ENCODE measurements at places on chromosomes 12 and 14.

GRCh38 chr14:50970886-50971781, 26.9 kb upstream of the PYGL start:
- no peak for DNase-seq

GRCh38 chr14:104657563-104658324, 31.7 kb upstream of the INF2 start:
- no peak for DNase-seq

DNA sequence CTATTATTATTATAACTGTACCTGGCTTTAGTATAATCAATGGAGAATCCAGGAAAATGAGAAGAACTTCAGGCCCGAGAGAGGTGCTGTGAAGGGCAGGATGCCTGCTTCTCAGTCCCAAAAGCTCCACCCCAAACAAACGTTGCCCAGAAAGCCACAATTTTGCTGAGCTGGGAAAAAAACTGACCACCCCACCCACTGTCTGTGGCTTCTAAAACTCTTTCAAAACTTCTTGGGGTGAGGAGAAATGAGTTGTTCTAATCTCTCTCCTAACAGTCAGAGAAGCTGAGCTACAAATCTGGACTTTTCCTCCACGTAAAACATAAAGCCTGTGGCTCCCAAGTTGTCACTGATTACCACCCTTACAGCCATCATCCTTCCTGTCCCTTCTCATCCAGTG, 13.4 kb downstream of the VDR start:
- no peak for DNase-seq

GRCh38 chr14:100155756-100156616, 3.5 kb downstream of the DEGS2 start:
- no peak for DNase-seq

GRCh38 chr14:39322807-39323206, 89.1 kb downstream of the MIA2 start:
- no peak for DNase-seq

- no peak for DNase-seq
Measured at GRCh38 chr14:68741839-68742470, 50.9 kb downstream of the ZFP36L1 start.

DNA sequence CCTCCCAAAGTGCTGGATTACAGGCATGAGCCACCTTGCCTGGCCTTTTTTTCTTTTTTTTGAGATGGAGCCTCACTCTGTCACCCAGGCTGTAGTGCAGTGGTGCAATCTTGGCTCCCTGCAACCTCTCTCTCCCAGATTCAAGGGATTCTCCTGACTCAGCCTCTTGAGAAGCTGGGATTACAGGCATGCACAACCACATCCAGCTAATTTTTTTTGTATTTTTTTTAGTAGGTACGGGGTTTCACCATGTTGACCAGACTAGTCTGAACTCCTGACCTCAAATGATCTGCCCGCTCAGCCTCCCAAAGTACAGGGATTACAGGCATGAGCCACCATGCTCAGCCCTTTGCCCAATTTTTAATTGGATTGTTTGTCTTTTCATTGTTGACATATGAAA, 58.0 kb downstream of the SINHCAF start:
- DNase-seq = no peak

GRCh38 chr12:41466802-41467201, 278.7 kb downstream of the PDZRN4 start:
- DNase-seq = no peak

GRCh38 chr12:63917864-63918799, 73.6 kb downstream of the SRGAP1 start:
- DNase-seq = no peak

GRCh38 chr12:17976202-17976601, 113.8 kb downstream of the RERGL start:
- no peak for DNase-seq

DNA sequence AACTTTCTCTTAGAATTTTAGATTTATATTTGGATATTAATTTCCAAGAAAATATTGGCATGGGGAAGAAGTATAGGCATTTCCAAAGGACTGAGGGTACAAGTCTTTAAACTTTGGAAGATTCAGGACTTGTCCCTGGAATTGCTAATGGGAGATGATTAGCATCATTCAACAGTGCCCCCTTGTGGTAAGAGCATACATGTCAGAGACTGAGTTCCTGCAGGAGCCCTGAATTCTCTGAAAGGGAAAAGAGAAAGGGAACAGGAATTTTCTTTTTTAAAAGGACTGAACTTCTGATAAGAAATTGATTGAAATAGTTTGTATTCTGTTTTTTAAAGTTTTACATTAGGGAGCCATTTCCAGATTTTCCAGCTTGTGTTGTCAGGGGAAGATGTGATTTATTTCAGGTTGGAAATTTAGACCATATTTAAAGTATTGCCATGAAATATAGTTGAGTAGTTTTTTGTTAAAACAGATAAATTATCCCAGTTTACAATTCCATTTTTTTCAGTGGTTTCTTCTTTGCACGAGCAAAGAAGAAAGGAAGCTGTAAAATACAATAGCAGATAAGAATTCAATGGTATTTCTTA, 44.0 kb upstream of the REP15 start:
- DNase-seq = no peak

DNA sequence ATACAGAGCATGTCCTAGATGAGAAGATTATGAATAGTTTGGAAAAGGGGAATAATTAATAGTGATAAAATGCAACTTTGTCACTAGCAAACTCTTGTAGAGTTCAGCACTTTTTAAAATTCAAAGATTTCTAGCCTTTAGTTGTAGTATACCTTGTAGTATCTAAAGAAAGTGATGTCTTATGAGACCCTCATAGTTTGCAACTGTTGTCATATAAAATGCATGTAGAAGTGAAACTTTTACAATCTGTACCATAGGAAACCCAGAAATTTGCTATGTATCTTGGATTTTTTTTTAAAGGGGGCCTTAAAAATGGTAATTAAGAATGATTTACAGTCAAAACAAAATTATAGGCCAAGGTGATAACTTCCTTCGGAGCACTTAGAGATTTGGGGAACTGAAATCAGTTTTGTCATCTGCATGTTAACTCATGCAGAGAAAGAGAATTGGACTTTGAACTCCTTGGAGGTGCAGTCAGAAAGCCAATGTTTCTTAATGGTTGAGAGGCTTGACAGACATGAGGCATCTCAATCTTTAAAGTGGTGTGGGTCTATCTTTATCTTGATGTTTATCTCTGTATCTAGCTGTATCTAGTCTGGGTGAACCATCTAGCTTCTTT, 1.3 kb downstream of the LRRK2 start:
- DNase-seq = no peak

DNA sequence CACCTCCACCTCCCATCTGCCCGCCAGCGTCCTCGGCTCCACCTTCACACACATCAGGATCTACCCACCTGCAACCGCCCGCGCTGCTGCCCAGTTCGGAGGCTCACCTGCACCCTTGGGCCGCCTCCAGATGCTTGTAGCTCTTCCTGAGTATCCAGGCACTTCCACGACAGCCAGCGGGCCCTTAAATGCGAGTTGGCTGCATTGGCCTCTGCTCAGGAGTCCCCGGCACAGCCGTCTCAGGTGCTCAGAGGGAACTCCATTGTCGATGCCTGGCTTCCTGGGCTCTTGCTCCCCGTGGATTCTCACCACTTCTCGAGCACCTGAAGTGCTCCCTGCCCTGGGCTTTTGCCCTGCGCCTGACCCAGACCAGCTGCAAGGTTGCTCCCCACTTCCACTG, 21.9 kb upstream of the CDCA4 start:
- no peak for DNase-seq

- DNase-seq = no peak
Measured at GRCh38 chr12:89484470-89484869, 40.1 kb downstream of the GALNT4 start.

- DNase-seq = no peak
Measured at GRCh38 chr12:68579254-68579653, 31.4 kb upstream of the RAP1B start.

- no peak for DNase-seq
Measured at GRCh38 chr14:92495027-92495426, 18.6 kb upstream of the RIN3 start.

DNA sequence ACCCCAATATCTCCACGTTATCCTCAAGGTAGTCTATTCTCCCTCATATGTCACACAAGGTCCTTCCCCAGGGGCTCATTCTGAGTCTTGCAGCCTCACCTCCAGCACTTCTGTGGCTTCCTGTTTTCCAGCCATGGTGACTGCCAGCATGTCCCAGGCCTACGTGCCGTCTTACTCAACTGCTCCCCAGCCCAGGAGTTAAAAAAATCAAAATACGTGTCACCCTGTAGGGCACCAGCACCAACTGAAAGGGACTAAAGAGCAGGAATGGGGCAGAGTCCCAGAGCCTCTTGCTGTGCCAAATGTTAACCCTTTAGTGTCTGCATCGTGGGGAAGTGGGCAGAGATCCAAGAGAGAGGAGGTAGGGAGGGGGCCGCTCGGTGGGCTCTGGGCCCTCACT, 37.0 kb upstream of the MED13L start:
- DNase-seq = no peak

- DNase-seq = no peak
Measured at GRCh38 chr12:52063981-52064649, 5.7 kb upstream of the ATG101 start.

GRCh38 chr14:94462219-94462551, 9.6 kb upstream of the SERPINA11 start:
- DNase-seq = no peak

DNA sequence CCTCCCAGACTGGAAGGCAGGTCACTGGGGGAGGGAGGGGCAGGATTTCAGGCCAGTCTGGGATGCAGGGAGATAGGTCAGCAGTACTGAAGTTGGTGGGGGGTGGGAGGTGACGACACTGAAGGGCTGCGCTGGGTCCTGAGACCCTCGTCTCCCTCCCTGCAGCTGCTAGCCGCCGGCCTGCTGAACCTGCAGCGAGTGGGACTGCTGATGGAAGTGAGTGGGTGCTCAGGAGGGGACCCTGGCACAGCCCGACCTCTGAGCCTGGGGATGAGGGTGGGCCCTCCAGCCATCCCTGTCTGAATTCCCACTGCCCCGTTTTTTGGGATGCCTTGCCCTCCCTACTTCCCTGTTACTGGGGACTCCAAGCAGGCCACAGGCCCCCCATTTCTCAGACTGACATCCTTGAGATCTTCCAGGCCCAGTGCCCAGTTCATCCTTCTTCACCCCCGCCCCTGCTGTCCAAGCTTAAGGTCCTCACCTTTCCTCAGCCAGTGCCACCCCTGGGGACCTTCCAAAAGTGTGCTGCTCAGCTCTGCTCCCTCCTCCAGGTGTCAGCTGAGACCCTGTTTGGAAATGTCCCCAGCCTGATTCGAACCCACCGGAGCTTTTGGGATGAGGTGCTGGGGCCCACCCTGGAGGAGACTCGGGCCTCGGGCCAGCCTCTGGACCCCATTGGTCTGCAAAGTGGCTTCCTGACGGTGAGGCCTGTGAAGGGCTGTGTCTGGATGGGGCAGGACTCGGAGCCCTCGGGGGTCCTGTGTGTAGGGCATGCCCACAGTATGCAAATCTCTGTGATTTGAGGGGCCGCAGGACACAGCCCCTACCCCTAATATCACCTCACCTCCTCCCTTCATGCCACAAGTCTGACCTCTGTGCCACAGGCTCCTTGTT, 5.5 kb downstream of the PLEKHG6 start:
- DNase-seq = no peak

DNA sequence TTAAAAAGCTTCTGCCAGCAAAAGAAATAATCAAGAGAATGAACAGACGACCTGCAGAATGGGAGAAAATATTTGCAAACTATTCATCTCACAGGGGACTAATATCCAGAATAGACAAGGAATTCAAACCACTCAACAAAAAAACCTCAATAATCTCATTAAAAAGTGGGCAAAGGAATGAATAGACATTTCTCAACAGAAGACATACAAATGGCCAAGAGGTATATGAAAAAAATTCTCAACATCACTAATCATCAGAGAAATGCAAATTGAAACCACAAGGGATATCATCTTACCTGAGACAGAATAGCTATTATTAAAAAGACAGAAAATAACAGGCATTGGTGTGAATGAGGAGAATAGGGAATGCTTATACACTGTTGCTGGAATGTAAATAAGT, 270.0 kb downstream of the DACT1 start:
- DNase-seq = no peak

- DNase-seq = no peak
Measured at GRCh38 chr12:14664434-14665023, 31.9 kb downstream of the GUCY2C start.

DNA sequence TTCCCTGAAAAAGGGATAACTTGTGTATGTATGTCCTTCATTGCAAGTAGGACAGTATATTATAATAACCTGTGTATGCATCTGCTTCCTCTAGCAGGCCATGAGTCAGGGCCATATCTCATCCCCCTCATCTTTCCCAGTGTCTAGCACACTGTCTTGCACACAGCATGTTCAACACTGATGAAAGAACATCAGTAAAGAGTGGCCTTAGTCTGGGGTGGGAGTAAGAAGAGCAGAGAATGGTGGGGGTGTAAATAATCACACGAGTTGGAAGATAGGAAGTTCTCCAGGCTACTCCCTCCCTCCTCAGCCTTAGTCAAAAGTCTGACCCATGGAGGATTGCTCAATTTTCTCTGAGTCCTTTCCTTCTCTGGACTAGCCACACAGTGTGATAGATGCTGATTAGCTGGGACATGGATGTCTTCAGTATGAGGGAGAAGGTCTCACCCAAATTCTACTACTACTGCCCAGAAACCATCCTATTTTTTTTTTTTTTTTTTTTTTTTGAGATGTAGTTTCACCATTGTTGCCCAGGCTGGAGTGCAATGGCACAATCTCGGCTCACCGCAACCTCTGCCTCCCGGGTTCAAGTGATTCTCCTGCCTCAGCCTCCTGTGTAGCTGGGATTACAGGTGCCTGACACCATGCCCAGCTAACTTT, 14.6 kb upstream of the SP1 start:
- DNase-seq = no peak

DNA sequence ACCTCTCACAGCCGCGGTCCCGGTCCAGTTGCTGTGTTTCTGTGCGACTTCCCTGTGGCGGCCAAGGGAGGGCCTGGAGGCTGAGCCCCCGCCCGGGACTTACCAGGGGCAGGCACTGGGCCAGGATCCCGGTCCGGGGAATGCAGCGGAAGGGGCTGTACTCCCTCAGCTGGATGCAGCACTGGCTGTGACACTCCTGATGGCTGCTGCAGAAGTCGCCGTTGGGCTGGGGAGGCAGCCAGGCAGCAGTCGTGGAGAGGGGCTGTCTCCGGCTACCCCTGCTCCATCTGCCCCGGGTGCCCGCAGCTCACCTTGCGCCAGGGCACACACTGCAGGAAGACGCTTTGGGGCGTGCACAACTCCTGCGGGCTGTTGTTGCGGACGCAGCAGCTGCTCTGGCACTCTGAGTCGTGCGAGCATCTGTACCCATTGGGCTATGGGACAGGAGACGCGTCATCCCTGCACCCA, 6.2 kb downstream of the LRCOL1 start:
- no peak for DNase-seq

DNA sequence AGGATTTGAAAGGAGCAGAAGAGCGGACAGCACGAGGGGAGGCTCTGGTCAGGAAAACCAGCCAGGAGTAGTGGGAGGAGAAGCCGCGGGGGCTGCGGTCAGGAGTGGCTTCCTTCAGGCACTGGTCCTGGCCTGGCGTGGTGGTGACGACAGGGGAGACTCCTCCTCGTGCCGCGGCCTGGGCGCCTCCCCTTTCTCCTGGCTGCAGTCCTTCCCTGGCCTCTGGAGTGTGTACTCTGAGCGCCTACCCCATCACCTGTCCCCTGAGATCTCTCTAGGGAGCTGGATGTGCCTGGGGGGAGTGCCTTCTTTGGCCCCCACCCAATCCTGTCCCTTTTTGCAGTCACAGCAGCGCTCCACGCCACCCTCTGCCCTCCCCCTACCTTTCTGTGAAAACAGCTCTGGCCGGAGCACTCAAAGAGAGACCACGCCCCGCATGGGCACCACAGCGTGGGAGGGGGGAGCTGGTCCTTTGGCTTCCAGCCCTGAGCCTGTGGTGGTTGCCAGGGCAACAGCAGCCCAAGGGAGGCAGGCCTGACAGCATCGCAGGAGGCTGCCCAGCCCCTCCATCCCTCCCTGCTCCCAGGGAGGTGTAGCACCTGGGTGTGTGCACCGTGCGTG, 125.9 kb downstream of the CALM1 start:
- DNase-seq = no peak
